IPS DF 19.7 (cell line): ENCODE measurements at places on chromosomes 3 and 15.

- DNase-seq: no peak
Measured at GRCh38 chr3:125478326-125478725, 41.7 kb downstream of the SNX4 start.

DNA sequence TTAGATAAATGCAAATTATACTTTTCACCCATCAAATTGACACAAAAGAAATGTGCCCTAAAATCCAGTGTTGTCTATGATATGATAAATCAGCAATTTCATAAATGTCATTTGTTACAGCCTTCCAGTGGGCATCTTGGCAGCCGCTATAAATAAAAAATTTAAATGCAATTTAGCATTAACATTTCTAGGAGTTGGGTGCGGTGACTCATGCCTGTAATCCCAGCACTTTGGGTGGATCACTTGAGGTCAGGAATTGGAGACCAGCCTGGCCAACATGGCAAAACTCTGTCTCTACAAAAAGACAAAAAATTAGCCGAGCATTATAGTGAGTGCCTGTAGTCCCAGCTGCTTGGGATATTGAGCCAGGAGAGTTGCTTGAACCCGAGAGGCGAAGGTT lies 65.9 kb upstream of the POMGNT2 start:
- no peak for DNase-seq

DNA sequence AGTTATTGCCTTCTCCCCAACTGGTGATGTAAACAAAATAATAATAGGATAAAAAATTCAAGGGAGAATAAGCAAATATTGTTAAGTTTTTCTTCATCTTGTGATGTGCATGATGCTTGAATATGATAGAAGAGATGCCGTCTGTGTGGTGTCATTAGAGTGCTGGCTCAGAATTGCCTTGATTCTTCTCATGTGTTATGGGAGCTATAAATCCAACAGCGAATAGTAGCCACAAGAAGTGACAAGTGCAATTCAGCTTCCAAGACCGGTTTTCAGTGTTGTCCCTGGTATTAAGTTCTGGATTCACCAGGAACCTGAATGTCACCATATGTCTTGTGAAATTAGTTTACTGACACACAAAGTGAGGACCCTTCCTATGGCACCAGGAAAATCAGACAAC lies 547.0 kb downstream of the NSUN3 start:
- DNase-seq: no peak

GRCh38 chr3:192188218-192188835 lies 539.0 kb downstream of the FGF12 start:
- DNase-seq: no peak
